Stimulated activated CD8-positive, alpha-beta memory T cell treated with anti-CD3 and anti-CD28 coated beads, Interleukin-7, amount 100 ng/mL, for 24 hours (primary cell): ENCODE measurements at places on chromosomes 4 and X.

DNA sequence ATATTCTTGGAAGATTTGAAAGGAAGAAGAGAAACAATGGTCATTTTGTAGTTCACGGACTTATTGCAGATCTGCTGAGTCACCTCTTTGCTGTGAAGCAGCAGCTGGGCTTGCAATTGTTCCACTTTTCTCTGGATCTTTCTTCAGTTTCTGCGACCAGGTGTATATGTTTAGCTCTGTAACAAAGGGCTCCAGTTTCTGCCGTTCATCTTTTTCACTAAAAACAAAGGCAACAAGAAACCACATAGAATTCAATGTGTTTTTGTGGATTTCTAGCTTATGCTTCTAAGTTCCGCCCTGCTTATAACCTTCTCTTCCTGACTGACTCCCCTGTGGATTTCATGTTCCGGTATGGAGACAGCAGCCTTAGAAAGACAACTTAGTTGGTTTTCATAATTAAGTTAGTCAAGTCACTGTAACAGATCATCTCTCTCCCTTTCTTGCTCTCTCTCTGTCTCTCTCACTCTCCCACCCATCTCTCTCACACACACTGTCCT lies 121.6 kb upstream of the EPHA5 start:
- no peak for DNase-seq

GRCh38 chrX:154727418-154727817 lies 23.5 kb downstream of the GAB3 start:
- DNase-seq, result no peak

DNA sequence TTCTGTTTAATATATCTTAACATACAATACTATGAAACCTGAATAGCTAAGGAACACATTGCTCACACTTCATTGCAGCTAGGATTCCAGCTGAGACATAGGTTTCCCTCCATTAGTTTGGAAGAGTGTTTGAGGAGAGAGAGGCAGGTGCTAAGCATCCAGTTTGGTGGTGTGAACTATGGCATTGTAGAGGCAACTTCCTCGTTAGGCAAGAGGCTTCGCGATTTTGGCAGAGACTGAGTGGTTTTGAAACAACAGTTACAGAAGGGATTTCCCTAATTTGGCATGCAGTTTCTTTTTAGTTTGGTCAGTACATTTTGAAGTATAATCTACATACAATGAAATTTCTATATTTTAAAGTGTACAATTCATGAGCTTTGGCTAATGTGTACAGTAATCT lies 117.1 kb upstream of the BMP3 start:
- DNase-seq, result no peak

DNA sequence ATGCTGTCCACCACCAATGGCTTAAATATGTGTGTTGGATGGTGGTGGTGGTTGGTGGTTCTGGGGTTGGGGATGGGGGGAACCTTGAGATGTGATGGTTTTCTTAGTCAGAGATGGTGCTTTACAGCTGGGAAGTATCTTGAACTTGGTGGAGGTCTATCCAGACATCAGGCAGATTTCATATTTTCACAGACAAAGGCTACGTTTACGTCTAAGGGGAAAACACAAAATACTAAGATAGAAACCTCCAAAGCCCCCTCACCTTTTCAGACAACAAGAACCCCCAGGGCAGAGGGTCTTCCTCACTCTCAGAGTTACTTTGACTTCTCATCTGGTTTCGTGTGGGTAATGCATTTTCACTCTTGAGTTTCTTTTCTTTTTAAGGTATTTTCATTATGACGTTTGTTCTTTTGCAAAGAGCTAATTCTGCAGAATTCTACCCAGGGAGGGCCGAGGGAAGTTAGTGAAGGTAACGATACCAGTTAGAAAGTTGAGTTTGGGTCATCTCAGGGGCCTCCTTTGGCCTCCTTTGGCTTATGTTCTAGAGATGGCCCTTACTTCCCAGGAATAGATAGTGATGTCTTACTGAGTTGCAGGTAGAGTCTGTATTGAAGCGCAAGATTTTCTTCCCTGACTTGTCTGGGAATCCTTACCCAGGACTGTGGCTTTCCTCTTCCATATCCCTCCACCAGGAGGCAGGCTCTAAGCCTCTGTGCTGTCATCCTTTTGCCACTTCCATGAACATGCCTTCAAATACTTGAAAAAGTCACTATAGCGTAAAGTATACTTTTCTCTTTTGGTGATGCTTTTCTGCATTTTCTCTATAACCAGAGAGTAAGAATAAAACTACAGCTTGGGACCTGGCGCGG lies 31.9 kb downstream of the RHOH start:
- DNase-seq, result no peak

GRCh38 chrX:148872161-148872535 lies 371.7 kb downstream of the AFF2 start:
- DNase-seq, result no peak

- DNase-seq, result no peak
These were observed 40.2 kb downstream of the ADH7 start for GRCh38 chr4:99394896-99395295.

DNA sequence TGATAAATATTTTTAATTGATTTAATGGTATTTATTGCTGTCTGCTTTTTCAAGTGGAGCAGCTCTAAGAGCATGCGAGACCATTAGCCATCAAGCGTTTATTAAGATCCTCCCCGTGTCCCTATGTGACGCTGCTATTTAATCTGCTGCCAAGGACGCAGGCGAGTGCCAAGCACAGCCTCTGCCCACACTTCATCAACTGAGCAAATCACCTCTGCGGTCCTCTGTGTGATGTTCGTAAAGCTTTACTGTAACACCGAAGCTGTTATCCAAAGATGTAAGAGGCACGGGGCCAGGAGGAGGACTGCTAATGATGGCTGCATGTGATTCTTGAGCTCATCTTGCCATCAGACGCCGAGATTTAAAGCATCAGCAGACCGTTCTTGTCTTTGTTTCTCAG lies 79.5 kb downstream of the STOX2 start:
- no peak for DNase-seq

GRCh38 chrX:39275500-39276068 lies 474.3 kb downstream of the MID1IP1 start:
- no peak for DNase-seq

DNA sequence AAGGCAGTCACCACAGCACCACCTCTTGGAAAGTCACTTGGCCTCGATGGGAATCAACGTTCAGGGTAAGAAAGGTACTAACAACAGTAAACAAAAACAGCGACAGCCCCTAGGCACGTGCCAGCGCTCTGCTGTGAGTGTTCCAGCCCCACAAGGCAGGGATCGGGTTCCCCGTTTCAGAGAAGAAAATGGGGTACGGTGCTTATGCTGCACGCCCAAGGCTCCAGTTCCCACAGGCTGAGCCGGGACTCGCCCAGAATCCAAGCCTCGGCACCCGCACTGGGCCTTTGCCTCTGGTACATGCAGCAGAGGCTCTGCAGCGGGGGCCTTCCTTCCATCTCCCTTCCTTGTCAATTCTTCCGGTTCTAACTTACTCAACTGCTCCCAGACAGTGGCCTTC lies 37.3 kb downstream of the WDR1 start:
- no peak for DNase-seq
